ENCODE measurements at places on chromosomes 1 and 21.

GRCh38 chr1:22030473-22030872 is 22.0 kb upstream of the CDC42 start:
- DNase-seq = no peak

GRCh38 chr1:205676597-205676996 is 3.7 kb downstream of the SLC45A3 start:
- no peak for DNase-seq

DNA sequence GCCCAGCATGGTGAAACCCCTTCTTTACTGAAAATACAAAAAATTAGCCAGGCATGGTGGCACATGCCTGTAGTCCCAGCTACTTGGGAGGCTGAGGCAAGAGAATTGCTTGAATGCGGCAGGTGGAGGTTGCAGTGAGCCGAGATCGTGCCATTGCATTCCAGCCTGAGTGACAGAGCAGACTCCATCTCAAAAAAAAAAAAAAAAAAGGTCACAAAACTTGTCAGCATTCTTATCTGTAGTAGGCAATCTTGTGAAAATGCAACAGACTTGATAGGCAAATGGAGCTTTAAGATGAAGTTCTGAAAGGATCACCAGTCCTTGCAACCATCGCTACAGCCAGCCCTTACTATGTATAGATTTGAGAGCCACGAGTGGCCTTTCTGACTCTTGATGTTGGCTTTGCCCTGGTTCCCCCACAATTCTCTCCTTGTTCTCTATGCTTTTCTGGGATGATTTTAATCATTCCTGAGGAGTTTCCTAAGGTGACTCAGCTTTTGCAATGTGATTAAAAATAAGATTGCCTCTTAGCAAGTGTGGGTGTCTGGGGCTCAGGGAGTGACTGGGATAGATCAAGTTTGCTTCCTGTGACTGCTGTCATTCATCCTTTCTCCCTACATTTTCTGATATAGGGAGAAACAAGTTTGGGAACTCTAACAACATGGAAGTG is 7.1 kb upstream of the MAP1LC3C start:
- no peak for DNase-seq

GRCh38 chr1:67850611-67851075 is 17.4 kb upstream of the GNG12 start:
- no peak for DNase-seq

DNA sequence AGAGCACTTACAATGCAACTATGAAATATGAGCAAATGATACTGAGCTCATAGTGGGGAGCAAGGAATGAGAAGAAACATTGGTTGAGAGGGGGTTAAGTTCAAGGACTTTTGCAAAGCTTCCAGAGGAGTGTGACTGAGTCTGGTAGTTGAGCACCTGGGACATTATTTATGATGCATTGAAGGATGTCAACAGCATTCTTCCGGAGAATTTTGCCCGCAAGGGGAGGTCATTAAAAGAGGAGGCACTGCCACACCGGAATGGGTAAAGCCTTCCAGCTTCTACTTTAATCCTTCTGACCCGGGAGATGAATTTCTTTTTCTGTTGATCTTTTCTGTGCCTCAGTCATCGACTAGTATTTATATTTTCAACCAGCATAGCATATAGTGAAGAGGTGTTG is 208.4 kb upstream of the CAMK1G start:
- no peak for DNase-seq

DNA sequence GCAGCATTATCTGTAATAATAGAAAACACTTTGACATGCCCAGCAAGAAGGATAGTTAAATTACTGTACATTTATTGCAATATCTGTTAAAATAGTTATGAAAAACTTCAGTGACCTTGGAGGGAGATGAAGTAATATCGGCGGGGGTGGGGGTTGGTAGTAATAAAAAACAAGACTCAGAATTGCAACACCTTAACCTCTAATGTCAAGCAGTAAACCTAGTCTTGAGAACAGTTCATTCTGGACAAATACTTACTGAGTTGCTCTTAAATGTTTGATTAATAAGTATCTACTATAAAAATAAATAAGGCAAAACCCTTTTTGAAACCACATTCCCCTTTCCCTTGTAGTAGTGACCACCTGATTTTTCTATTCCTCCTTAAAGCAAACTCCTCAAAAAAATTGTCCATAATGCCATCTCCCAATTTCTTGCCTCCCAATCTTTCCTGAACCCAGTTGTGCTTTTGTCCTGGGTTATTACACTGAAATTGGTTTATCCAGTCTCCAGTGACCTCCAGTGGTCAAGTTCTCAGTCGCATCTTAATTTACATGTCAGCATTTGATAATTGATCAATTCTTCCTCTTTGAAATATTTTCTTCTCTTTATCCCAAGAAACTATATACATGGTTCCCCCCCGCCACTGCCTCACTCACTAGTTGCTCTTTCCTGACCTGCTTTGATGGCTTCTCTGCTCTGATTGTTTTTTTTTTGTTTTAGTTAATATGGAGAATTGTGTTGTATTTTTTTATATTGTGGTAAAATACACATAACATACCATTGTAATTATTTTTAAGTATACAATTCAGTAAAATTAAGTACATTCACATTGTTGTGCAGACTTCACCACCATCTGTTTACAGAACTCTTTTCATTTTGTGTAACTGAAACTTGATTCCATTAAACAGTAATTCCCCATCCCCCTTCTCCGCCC is 36.8 kb downstream of the RAP1A start:
- DNase-seq = peak; percentile 23
